ENCODE measurements at places on chromosomes 3 and 15. TPM values are rescaled to one million over a fixed set of nuclear protein-coding genes. Genes with fewer than 3 reads are reported as not detected.

TRPC1 gene
- 7.3 TPM for total RNA-seq

TRIM42 gene
- not detected for total RNA-seq

OR4M2 gene
- not detected for total RNA-seq

ZBBX gene
- not detected for total RNA-seq

CYFIP1 gene
- 94.0 TPM for total RNA-seq

SLC22A14 gene
- total RNA-seq, result not detected

MYZAP gene
- total RNA-seq, result 6.7 TPM

FEM1B gene
- total RNA-seq, result 20.6 TPM

GRK7 gene
- total RNA-seq, result not detected

COX5A gene
- 151 TPM for total RNA-seq

PRTG gene
- total RNA-seq, result 2.5 TPM

SPESP1 gene
- 0.58 TPM for total RNA-seq

LOXL1 gene
- 43.4 TPM for total RNA-seq

MUSTN1 gene
- not detected for total RNA-seq

C15orf62 gene
- total RNA-seq, result 0.18 TPM

C15orf61 gene
- 4.8 TPM for total RNA-seq

EPHA3 gene
- total RNA-seq, result 0.71 TPM

EAF2 gene
- total RNA-seq, result 1.4 TPM

WDR49 gene
- not detected for total RNA-seq

KY gene
- total RNA-seq, result not detected

NR1D2 gene
- total RNA-seq, result 7.5 TPM

SPTBN5 gene
- total RNA-seq, result 0.18 TPM

DIPK2A gene
- total RNA-seq, result 7.5 TPM

GPR149 gene
- not detected for total RNA-seq
